ENCODE measurements at places on chromosomes 4 and X.

GRCh38 chrX:43716696-43717095 lies 60.6 kb downstream of the MAOA start:
- DNase-seq = no peak

GRCh38 chrX:13128104-13128503 lies 83.7 kb upstream of the FAM9C start:
- no peak for DNase-seq

GRCh38 chrX:39967348-39967747 lies 130.4 kb downstream of the BCOR start:
- DNase-seq = no peak

DNA sequence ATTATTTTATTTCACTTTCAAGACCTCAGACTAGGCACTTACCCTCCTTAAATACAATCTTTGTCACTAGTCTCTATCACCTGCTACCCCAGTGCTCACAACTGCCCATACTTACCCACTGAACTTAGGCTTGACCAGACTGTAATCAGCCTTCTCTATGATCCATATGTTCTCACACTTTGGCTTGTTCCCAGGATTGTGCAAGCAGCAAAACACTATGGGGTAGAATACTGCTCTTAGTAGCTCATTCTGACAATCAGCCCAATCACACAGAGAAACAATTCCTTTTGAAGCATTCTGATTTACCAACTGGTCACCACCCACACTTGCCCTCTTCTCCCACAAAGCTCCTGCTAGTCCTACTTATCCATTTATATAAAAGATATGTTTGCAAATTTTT lies 878.3 kb downstream of the FSTL5 start:
- DNase-seq = no peak

DNA sequence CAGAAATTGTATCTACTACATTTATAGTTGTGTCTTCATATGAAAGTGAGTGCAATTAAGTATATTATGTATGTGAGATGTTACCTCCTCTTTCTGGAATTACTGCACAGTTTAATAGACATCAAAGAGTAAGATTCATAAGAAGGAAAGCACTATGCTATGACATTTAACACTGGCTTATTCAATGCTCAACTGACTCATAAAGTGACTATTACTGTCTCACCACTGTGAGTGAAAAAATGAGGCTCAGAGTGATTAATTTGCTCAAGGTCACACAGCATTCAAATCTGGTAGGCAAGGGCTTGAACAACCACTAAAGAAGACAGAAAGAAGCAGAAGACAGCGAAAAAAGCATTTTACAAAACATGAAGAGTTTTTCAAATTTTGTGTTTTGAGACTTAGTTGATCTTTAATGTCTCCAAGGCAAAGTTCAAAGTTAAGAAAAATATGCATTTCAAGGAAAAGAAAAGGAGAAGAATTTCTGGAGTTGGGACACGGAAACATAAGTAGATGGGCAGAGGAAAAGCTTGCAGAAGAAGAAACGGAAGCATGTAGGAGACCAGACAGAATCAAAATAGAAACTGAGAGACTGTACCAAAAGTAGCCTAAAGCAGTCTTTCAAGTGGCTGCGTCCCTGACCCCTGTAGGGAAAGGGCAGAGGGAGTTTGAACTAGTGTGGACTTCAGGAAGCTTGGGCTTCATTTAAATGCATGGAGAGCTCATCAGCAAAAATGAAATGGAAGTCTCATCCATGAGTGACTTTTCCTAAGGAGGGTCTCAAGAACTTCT lies 66.3 kb downstream of the KCNIP4 start:
- DNase-seq = no peak

DNA sequence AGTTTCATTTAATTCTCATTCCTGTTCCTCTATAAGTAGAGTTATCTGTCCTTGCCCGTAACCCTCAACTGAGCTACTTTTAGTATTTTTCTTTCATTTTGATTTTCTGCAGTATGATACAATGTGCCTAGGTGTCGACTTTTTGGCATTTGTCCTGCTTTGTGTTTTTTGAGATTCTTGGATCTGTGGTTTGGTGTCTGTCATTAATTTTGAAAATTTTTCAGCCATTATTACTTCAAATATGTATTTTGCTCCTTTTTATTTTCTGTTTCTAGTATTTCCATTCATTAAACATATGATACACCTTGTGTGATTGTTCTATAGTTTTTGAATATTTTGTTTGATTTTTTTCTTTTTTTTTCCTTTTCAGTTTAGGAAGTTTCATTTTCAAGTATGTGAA lies 598.9 kb downstream of the SPOCK3 start:
- DNase-seq = no peak

DNA sequence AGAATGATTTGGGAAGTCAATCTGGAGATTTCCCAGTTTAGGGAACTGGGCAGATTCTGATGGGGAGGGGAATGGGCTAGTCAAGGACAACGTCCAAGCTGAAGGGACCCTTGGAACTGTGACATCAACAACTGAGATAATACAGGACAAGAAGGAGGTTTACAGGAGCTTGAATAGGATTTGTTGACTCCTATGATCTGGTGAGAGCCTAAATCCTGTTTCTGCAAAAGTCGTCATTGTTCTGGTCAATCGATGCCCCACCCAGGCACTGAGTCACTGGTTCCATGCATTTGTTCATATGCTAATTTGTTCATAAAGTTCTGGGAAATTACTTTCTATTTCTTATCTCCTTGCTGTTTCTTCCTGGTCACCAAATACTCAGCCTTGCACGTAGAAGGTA lies 15.3 kb upstream of the PDGFRA start:
- DNase-seq = no peak

- no peak for DNase-seq
Observed at GRCh38 chr4:145440292-145441007, 41.2 kb upstream of the SMAD1 start.
